ENCODE measurements at places on chromosomes 2 and 18.

DNA sequence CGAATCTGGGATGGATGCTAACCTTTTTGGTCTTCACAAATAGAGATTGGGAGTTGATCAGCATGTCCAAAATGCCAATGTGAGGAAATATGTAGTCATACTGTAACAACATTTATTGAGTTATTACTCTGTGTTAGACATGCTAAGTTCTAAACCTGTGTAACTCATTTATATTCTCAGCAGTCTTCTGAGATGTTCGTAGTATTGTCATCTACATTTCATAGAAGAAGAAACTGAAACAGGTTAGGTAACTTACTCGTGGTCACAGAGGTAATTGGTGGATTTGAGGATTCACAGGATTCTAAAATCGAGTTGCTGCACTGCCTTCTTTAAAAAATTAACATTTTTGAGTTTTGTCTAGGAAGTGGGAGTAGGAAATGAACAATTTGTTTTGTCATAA is 162.1 kb downstream of the UBE2E3 start:
- DNase-seq: no peak

- no peak for DNase-seq
These were observed 687.8 kb upstream of the KLHL29 start for GRCh38 chr2:22697054-22697788.

GRCh38 chr2:227415538-227416424 is 28.0 kb upstream of the SCYGR1 start:
- peak; percentile 78 for DNase-seq

DNA sequence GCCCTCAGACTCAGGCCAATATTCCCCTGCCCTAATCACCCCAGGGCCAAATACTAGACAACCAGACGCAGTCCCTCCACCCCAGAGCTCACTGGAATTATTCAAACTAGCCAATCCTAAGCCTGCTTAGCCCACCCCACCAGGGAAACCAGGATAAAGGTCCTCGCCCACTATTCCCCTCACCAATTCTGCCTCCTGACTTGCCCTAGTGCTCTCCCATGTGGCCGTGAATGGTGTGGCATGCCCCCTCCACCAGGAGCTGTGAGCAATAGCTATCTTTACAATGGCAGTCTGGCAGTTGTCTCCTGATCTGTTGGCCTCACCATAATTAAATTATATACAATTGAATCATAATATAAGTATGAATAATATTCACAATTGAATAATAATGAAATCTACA is 42.3 kb downstream of the FAM124B start:
- DNase-seq: no peak

DNA sequence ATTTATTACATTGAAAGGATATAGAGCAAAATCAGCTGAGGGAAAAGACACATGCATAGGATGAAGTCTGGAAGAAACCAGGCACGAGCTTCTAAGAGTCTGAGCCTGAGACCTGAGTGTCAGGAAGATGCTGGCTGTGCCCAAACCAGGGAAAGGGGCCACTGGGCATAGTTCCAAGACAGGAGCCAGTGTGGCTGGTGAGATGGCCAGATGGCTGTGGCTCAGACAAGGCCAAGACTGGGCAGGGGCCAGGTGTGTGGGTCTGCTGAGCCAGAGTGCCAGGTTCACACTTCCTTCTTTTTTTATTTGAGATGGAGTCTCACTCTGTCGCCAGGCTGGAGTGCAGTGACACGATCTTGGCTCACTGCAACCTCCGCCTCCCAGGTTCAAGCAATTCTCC is 95.5 kb upstream of the ATG16L1 start:
- DNase-seq: no peak

DNA sequence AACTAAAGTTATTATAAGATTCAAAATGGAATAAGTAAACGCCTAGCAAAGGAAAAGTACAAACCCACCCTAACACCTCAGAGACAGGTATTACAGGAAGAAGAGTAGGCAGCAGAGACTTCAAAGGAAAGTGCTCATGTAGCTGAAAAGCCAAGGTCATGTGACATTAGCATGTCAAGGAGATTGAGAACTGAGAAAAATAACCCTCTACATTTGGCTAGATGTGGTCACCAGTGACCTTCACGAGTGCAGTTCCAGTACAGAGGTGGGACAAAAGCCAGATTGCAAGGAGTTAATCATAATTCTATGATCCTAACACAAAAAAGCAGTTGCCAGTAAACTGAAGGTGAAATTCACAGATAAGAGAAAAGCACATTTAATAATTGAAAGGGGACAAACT is 252.7 kb downstream of the ZEB2 start:
- no peak for DNase-seq

- no peak for DNase-seq
These were observed 80.7 kb downstream of the FHOD3 start for GRCh38 chr18:36378205-36378604.

DNA sequence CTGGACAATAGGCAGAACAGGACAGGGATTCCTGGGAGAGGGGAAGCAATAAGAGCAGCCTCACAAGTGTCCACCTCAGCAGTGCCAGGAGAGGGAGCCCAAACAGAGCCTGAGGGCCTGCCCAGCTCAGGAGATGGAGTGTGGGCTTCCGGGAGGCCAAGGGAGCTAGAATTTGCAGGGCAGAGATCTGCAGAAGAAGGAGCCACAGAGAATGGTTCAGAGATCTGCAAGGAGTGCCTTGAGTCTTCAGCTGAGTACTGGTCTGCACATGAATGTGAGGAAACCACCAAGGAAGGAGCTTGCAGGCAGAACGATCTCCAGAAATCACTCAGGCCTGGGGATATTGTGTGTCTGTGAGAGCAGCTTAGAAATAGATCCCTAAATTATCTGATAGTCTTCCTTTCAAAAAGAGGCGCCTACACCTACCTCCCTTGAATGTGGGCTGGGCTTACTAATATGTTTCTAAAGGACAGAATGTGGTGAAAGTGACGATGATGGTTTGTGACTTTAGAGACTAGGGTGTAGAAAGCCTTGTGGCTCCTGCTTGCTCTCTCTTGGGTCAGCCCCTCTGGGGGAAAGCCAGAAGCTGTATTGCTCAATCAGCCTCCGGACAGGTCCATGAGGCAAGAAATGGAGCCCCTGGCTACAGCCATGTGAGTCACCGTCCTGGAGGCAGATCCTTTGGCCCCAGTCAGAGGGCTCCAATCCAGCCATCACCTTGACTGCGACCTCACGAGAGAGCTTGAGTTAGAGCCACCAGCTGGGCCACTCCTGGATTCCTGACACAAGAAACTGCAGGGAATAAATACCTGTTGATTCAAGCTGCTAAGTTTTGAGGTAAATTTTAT is 7.6 kb upstream of the LPIN1 start:
- DNase-seq: peak; percentile 40

GRCh38 chr2:178478439-178479274 is at the start of gene FKBP7:
FKBP7 (minus strand) TSS chr2:178478600; CDS start chr2:178478499, 101 bp downstream.
- peak; percentile 84 for DNase-seq

DNA sequence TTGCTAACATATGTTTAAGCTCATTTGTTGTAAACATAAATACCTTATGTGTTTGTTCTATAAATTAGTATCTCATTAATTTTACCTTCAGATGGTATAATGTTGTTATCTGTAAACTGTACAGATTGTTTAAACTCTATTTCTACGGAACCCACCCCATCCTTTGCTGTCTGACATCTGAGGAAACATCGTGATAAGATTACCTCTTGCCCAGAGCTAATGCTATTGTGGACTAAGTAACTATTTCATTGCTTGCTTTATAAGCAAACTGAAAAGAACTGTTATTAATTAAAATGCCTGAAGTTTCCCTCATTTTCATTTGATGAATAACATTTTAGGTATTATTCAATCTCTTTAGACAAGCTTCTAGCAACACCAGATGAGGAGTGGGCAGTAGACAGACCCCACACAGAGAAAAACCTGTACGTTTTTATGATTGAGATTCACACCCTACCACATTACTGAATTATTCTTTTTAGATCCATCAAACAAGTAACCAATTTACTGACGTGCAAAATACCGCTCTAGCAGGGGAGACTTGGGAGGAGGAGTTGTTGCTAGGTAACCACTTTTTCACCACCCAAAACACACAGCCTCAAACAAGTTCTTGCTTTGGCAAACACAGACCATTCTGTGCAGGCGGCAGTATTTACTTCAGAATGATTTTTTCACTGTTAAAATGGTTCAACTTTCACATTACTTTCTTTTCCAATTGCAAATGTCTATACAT is 1.9 kb upstream of the SYT4 start:
- peak; percentile 33 for DNase-seq

- DNase-seq: no peak
These were observed 2.0 kb upstream of the RUFY4 start for GRCh38 chr2:218066926-218067515.

GRCh38 chr2:48511849-48512470 is 18.0 kb upstream of the STON1 start:
- DNase-seq: no peak

DNA sequence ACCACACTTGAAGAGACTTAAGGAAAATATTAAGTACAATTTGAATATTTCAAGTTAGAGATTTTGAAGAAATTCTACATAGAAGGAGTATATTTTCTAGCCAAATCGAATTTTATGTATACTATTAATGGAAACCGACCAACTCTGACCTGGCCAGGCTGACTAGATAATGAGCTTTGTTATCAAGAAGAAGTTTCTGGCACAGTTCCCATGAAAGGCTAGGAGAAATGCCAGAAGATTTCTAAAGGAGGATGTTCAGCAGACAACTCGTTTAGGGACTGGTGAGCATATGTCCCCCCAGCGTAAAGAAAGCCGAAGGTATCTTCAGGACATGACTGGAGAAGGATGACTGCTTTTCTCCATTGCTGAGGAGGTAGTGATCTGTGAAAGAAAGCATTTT is 127.3 kb downstream of the DIS3L2 start:
- no peak for DNase-seq

GRCh38 chr2:150232321-150232720 is 255.1 kb downstream of the RND3 start:
- DNase-seq: no peak

- no peak for DNase-seq
These were observed 1.8 kb downstream of the ADRA2B start for GRCh38 chr2:96114546-96114902.

GRCh38 chr2:118539290-118539689 is 308.2 kb downstream of the EN1 start:
- DNase-seq: no peak

DNA sequence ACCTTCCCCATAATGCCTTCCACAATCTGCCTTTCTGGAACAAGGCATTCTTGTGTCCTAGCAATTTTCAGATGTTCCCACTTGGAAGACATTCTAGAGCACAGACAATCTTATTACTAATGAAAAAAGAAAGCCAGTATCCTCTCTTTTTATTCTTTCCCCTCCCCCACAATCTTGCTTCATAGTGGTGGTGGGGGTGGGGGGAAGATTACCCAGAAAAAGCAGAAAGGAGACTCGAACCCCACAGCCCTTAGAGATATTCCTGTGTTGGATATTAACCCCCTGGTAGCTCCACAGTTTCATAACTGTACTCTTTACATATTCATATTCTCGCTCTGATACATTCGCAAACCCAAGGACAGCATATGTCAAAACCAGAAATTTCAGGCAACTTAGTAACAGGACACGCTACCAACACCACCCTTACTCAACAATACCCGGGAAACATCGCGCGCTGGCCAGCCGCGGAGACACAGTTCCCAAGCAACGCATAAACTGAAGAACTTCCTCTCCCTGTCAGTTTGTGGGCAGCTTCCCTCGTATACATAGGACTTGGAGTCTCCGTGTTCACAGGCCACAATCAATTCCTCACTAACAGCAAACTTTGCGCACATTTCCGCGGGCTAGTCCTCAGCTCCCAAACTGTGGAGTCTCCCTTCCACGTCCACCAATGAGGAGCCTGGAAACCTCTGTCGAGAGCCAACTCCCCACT is 793 bp downstream of the NR4A2 start:
- DNase-seq: peak; percentile 66

DNA sequence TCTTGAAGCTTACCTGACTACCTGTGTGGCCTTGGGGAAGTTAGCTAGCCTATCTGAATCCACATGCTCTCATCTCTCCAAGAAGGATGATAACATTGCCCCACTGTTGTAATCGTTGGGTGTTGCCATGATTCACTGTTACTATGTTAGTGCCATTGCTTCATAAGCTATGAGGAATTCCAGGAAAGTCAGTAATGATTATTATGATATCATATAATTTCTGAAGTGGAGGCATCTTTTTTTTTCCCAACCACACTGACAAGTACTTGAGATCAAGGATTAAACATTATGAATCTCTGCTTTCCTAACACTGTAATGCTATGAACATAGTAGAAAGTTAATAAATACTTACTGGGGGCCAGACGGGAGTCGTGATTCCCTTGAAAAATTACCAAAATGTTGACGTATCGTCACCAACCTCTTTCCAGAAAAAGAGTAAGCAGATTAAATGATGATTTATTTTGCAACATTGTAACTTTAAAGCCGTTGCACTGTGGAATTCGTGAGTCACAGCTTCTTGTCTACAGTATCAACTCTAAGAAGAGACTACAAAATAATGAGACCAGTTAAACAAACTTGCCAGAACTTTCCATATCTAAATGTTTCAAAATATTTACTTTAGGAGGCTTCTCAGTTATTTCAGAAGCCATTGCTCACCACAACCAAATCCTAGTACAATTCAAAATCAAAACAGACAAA is 459.9 kb downstream of the PIK3C3 start:
- DNase-seq: no peak

DNA sequence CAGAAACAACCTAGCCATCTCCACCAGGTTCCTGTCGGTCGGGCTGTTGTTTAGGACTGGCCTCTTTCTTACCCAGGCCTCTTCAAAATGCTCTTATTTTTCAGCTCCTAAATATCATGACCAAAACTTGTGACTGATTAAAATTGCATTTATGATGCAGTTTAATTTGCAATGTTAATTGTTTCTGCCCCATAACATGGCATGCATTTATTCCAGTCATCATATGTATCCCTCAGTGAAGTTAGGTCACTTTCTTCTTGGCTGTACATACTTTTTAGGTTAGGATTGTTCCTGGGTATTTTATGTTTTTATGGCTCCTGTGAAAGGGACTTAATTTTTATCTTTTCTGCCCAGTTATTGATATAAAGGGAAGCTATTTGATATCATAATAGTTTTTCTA is 50.6 kb downstream of the CHRNA1 start:
- DNase-seq: no peak

GRCh38 chr2:208467564-208467963 is 61.0 kb downstream of the PTH2R start:
- DNase-seq: no peak

DNA sequence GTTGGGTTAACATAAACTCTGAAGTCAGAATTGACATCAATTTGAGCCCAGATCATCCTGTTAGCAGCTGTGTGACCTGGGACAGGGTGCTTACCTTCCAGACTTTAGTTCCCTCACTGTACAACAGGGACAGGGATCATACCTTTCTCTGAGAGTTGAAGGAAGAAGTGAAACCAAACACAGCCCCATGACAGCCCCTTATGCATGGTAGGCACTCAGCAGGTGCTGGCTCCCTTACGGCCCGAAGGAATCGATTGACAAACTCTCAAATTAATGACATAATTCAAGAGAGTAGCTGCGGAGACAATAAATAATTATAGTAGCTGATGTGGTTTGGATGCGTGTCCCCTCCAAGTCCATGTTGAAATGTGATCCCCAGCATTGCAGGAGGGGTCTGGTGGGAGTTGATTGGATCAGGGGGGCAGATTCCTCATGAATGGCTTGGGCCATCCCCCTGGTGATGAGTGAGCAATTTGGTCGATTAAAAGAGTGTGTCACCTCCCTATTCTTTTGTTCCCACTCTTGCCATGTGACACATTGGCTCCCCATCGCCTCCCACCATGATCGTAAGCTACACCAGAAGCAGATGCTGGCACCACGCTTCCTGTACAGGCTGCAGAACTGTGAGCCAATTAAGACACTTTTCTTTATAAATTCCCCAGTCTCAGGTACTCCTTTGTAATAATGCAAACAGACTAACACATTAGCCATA is 72.4 kb downstream of the ODC1 start:
- no peak for DNase-seq

GRCh38 chr2:181290182-181290581 is 167.0 kb upstream of the ITGA4 start:
- DNase-seq: no peak

GRCh38 chr2:175930504-175930903 is 71.6 kb downstream of the LNPK start:
- DNase-seq: no peak

All from A549 (cell line).